ENCODE measurements at places on chromosomes 11 and 22. TPM values are rescaled to one million over a fixed set of nuclear protein-coding genes. Genes with fewer than 3 reads are reported as not detected.

Gene P4HA3
- total RNA-seq: not detected

Gene KLHDC7B
- total RNA-seq: 15.1 TPM

Gene SLC25A18
- not detected for total RNA-seq

Gene C11orf54
- total RNA-seq: 12.7 TPM

Gene XRCC6
- 498 TPM for total RNA-seq

Gene FAR1
- total RNA-seq: 48.3 TPM

Gene STK33
- total RNA-seq: 3.8 TPM

DNA sequence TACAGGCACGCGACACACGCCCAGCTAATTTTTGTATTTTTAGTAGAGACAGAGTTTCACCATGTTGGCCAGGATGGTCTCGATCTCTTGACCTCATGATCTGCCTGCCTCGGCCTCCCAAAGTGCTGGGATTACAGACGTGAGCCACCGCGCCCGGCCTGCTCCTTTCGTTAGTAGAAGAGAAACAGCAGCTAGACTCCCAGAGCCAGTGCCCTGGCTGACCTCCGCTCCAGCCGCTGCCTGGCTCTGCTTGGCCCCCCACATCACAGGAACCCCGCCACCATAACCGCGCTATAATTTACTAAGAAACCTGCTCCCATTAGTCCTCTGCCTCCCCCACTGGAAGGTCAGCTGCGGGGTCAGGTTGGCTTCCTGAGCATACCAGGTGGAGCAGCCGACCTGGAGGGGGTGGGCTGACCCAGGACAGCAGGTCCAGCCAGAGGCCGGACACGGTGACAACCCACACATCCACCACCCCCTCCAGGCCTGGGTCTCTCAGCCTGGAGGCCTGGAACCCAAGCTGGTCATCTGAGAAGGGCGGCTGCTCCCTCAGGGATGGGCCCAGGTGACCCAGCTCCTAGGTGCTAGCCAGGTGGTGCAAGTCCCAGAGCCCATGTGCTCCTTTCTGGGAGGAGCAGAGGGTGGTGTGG is 7.5 kb upstream of the POLDIP3 start:
- no peak for DNase-seq

- DNase-seq: peak; percentile 12
These were observed 47.8 kb downstream of the DBX1 start for GRCh38 chr11:20112291-20113148.

- DNase-seq: no peak
These were observed 193.5 kb downstream of the BRD1 start for GRCh38 chr22:49634006-49634772.

DNA sequence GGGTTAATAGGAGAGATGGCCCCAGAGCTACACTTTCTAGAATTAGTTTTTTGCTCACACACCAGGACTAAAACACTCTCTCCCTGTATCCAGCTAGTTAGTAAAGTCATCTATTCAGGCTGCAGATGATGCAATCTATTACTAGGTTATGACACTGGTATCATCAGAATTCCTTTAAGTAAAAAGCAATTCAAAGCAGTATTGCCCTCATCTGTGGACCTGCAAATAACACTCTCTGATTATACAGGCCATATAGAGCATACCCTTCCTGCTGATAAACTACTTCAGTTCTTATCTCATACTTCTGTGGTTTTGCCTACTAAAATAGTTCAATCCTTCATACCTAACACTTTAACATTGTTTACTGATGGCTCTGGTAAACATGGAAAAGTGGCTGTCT is 13.5 kb upstream of the MTMR2 start:
- no peak for DNase-seq

DNA sequence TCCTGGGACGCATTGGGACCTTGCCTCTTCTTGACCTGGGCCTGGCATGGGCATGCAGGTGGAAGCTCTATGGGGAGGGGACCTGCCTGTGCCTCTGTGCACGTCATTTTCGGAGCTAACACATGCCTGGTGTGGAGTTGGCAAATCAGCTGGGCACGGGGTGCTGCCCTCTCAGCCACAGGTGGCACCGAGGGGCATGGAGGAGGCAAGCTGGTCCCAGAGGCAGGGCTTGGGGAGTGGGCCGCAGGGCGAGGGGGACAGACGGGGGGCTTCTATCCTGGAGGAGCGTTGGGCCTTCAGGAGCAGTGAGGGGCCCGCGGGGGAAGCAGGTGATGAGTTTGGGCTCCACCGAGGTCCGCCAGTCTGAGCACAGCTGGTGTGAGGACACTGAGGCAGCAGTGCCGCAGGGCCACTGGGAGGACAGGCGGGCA is 362.0 kb downstream of the TBC1D22A start:
- DNase-seq: no peak

GRCh38 chr11:14424096-14424495 is 65.1 kb upstream of the RRAS2 start:
- no peak for DNase-seq

DNA sequence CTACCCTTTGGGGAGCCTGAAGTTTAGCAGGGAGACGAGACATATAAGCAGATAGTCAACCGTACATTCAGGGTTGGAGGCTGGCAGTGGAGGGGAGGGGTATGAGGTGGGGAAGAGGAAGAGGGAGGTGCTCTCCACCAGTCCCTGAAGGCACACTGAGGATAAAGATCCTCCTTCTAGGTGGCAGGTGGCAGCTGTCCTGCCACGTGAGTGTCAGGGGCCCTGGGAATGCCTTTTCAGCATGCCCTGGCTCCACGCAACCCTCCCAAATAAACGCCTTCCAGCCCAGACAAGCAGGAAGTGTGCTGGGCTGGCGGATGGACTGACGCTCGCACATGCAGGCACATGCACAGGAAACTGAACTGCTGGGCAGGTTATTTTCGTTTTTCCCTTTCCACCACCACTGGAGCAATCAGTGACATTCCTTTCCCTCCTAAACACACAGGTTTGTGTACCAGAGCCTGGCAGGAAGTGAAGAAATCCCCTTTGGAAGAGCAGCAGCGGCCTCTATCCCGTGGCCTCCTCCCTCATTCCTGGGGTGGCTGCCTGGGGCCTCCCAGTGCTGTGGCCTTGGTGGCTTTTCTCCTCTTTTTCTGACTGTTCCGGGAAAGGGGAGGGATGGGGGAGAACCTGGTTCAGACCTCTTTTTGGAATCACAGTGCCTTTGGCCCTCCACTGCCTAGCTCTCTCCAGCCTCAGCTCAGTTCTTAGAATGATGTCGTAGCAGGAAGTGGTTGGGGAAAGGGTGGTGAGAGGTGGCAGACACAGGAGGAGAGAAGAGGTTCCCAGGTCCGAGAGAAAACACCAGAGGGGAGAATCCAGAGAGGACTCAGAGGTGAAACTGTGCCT is 157.0 kb upstream of the TIMP3 start:
- DNase-seq: peak; percentile 37

DNA sequence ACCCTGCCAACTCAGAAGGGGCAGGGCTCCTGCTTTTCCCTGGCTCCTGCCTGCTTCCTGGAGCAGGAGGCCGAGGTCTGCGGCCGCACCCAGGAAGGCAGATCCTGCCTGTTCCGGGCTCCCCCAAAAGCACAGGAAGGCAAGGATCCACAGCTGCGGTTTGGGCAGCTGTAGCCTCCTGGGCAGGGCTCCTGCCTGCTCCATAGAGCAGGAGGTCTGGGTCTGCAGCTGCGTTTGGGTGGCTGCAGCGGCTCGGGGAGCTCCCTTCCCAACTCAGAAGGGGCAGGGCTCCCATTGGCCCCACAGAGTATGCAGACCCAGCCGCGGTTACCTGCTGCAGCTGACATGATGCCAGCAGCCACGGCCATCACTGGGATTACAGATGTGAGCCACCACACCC is 5.5 kb downstream of the UPK2 start:
- DNase-seq: no peak

DNA sequence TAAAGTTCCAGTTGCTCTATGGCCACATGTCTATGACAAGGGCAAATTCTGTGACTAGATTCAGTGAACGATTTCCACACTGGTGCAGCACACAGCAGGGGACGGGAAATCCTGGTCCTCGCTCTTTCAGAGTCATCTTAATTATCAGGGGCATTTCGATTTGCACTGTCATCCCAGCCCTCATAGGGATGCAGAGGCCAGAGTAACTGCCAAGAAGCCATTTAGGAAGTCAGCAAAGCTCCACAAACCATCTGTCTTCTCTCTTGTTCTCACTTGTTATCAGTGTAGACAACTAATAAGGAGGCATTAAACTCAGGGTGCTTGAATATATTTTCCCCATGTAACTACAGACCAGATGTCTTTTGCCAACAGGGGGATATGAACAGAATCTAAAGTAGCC is 151.7 kb downstream of the STK33 start:
- DNase-seq: no peak

GRCh38 chr11:123430721-123431497 is 840 bp downstream of the GRAMD1B start:
- peak; percentile 75 for DNase-seq

DNA sequence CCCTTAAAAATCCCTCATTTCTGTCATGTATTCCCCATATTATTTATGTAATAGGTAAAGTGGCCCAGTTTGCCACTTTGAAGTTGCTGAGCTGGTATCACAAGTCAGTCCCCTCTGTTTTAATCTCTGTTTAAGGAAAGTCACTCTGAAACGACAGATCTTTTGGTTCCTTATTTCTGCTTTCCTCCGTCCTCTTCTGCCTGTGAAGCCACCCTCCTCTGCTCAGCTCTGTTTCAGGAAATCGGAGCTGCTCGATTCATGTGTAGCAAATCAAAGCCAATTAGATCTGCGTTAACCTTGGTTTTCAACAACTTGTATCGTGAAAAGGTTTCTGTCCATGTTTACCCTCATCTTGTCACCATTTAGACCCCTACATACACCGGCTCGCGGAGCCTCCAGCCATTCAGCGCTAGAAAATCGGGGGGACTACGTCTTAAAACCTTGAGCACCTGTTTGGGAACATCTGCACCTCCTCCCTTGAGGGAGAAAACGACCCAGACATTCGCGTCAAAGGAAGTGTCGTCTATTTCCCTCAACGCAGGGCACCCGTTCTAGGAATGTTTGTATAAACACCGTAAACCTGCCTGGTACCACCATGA is 576 bp upstream of the SC5D start:
- DNase-seq: no peak

- no peak for DNase-seq
These were observed 1486.5 kb downstream of the TBC1D22A start for GRCh38 chr22:48248901-48249455.

- peak; percentile 53 for DNase-seq
These were observed 58.2 kb upstream of the FTH1 start for GRCh38 chr11:62025487-62026105.

DNA sequence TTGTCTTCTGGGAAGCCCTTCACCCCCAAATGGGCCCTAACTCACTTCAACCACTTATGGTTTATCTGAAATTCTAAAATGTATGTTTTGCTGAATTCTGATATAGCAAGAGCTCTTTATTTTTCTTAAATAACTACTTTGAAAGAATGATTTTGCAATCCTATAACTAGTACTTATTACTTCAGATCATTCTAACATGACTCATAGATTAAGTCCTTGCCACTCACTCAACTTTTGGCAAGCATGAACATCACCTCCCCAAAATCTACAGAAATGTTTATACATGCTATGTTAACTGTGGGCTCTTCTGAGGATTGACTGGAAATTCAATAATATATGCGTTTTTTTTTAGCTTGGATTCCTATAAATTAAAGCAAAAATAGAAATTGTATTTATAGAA is 367.4 kb upstream of the FAT3 start:
- no peak for DNase-seq

- no peak for DNase-seq
These were observed 74.3 kb downstream of the BRD1 start for GRCh38 chr22:49753276-49753890.

DNA sequence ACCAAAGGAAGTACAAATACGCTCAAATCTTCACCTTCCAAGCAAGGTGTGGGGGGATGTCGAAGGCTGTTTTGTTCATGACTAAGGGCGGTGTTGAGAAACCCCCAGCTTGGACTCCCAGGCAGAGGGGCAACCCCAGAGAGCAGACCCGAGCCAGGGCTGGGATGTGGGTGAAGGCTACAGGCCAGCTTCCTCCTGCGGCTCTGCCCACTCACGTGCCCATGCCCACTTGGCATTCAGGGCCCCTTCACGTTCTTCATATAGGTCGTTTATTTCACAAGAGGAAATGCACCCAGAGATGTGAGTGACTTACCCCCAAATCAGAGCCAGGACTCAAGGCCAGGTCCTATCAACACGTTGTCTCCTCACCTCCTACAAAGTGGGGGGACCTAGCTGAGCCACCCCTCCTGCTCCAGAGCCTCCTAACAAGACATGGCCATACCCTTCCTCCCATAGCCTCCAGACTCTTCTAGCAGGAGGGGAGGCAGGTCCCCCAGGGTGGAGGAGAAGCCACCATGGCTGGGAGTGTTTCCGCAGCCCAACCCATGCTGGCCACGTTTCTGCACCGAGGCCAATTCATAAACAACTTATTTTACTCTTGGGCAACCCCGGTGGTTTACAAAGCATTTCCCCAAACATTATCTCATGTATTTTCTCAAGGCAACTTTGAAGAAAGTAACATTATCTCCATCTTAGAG is 22.0 kb downstream of the TMEM184B start:
- DNase-seq: no peak

GRCh38 chr22:20155330-20156041 is 4.6 kb upstream of the CCDC188 start:
- DNase-seq: no peak

GRCh38 chr11:33819278-33820035 is 45.1 kb upstream of the FBXO3 start:
- DNase-seq: no peak

Data from activated naive CD8-positive, alpha-beta T cell treated with anti-CD3 and anti-CD28 coated beads for 36 hours (primary cell).